ENCODE measurements at places on chromosomes 16 and 17.

- DNase-seq, result no peak
Observed at GRCh38 chr16:46690281-46691178, 1.1 kb downstream of the ORC6 start.

- DNase-seq, result no peak
Observed at GRCh38 chr17:81035521-81036196, 708 bp downstream of the BAIAP2 start.

GRCh38 chr17:8867361-8867981, at the start of gene PIK3R6:
TSS of gene PIK3R6 (minus strand) at chr17:8867674. CDS start at chr17:8849794, 17,880 bp downstream.
- DNase-seq, result no peak

DNA sequence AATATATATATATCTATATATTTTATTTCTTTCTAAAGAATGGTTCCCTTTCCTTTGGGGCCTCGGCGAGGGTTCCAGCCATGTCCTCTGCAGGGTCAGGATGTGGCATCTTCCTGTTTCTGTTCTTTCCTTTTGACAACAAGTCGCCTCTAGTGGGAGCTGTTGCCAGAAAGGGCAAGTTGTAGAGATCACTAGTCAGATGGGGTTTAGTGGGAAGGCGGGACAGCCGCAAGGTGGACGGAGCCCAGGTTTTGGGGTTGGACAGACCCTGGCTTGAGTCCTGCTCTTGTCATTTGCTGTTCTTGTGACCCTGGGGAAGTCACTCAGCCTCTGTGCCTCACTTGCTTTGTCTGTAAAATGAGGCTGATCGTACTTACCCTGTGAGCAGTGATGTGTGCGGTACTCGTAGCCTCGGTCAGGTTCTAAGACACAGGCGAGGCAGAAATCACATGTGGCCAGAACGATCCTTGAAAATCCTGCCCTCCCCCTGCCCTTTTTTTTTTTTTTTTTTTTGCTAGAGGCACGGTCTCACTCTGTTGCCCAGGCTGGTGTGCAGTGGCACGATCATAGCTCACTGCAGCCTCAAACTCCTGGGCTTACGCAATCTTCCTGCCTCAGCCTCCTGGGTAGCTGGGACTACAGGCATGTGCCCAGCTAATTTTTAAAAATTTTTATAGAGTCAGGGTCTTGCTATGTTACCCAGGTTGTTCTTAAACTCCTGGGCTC, 80.1 kb downstream of the ABCC6 start:
- peak; percentile 28 for DNase-seq

DNA sequence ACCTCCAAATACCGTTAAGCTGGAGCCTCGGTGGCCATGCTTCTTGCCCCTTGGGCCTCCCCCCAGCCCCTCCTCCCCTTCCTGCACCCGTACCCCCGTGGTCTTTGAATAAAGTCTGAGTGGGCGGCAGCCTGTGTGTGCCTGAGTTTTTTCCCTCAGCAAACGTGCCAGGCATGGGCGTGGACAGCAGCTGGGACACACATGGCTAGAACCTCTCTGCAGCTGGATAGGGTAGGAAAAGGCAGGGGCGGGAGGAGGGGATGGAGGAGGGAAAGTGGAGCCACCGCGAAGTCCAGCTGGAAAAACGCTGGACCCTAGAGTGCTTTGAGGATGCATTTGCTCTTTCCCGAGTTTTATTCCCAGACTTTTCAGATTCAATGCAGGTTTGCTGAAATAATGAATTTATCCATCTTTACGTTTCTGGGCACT, 928 bp downstream of the HBA1 start:
- DNase-seq, result no peak

GRCh38 chr16:85381738-85382592, 231.2 kb upstream of the GSE1 start:
- DNase-seq, result no peak

GRCh38 chr17:76716839-76717215, 6.1 kb upstream of the MXRA7 start:
- DNase-seq, result no peak

GRCh38 chr17:32763855-32764439, 113.0 kb downstream of the MYO1D start:
- DNase-seq, result no peak

- DNase-seq, result no peak
Observed at GRCh38 chr16:585351-585750, 4.5 kb upstream of the RAB40C start.

- no peak for DNase-seq
Observed at GRCh38 chr17:37225465-37225864, 150.3 kb upstream of the C17orf78 start.

DNA sequence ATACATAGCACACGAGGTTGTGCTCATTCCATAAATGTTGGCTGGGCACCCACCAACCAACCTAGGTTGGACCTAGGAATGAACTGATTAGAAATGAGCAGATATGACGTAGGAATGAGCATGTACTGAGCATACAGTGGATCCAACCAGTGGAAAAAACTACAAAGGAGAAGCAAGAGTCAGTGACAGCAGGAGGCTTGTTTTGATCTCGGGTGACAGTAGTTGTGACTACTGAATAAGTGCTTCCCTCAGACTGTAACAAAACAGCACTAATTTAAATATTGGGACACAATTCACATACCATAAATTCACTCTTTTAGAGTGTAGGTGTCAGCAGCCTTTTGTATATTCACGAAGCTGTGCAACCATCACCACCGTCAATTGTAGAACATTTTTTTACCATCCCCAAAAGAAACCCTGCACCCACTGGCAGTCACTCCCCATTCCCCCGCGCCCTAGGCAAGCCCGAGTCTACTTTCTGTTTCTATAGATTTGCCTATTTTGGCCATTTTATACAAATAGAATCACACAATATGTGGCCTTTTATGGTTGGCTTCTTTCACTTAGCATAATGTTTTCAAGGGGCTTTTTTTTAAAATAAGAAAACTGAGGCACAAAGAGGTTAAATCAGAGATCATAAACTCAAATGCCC, 7.0 kb downstream of the VAC14 start:
- no peak for DNase-seq

DNA sequence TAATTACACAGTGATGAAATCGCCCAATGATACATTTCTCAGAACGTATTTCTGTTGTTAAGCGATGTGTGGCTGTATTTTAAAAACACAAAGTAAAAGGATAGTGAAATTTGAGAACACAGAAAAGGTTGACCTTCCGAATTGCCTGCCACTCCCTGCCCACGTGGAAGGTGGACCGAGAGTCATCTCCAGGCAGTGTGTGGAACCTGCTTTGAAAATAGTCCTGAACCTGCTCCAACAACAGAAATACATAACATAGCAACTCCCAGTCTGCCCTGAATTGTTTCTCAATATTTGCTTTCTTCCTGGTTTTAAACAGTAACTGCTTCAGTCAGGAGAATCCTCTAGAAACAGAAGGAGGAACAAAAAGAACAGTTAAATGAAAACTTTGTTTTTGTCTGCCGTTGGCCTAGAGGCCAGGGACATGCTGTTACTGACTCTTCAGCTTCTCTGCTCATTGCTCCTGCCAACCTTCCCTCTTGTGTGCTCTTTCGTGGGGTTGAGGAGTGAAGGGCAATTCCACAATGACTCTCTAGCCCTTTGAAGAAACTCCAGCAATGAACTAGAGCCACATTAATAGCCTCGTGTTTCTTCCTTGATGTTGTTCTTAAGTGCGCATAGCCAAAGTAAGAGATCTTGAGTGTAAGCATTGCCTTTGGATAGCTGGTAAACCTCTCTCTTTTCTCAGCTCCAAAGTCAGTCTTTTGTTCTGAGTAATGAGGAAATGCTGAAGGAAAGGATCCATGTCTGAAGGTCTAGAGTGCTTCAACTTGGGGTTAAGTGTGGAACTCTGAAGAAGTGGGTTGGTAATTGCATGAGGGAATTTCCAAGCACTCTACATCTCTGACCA, 452.5 kb upstream of the CCL2 start:
- no peak for DNase-seq

GRCh38 chr16:4523686-4524085, 14.9 kb downstream of the CDIP1 start:
- no peak for DNase-seq

GRCh38 chr16:67833415-67834241, 8.5 kb upstream of the THAP11 start:
- peak; percentile 81 for DNase-seq

- DNase-seq, result no peak
Observed at GRCh38 chr16:20939611-20940010, 39.0 kb downstream of the LYRM1 start.

- no peak for DNase-seq
Observed at GRCh38 chr16:1638757-1639156, 26.6 kb downstream of the CRAMP1 start.

GRCh38 chr16:58513874-58514273, 1.4 kb upstream of the SETD6 start:
- no peak for DNase-seq

GRCh38 chr17:6669479-6670212, 18.1 kb downstream of the C17orf100 start:
- DNase-seq, result no peak

- no peak for DNase-seq
Observed at GRCh38 chr17:34368196-34368945, 5.3 kb upstream of the CCL1 start.
